Caudate nucleus (tissue), 63 donors: ENCODE measurements at places on chromosomes 7 and 10.

- DNase-seq, result no peak
Observed at GRCh38 chr7:128790315-128791041, 1.3 kb upstream of the CCDC136 start.

GRCh38 chr10:126060261-126060931 is 164.0 kb downstream of the FANK1 start:
- no peak for DNase-seq

GRCh38 chr10:131959841-131960240 is 21.9 kb downstream of the BNIP3 start:
- DNase-seq, result no peak

DNA sequence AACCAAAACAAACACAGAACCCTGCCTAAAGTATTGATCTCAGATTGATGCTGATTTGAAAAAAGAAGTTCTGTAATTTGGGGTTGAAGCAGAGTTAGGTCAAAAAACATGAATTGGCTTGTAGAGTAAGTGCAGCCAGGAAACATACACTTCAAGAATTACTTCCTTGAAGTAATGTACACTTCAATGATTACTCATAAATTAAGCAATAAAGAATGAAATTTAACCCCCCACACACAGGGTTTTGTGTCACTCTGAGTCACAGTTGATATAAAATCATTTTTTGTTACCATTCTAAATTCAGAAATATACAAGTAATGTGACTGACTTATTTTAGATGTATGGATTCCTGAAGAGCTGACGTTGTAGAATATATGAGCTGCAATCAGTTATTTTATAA is 622.2 kb downstream of the POM121L12 start:
- DNase-seq, result no peak

DNA sequence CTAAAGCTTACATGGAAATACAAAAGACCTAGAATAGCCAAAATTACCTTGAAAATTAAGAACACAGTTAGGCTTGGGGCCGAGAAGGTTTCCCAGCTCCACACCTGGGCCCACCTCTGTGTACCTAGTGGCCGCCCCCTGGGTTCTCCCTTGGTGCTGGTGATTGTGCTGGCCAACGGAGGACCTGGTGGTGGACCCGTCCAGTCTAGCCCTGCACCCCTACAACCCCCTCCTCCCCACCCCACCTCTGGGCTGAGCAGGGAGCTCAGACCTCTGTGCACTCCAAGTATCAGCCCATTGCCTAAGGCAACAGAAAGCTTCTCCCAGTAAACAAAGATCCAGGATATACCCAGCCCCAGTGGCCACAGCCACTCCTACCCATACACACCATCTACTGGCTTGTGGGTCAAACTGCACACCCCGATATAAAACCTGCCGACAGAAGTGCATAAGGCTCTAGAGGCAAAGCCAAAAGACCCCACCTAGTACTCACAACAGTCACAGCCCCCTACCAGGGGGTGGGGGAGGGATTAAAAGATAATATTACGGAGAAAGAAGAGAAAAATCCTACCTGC is 105.0 kb upstream of the DIP2C start:
- no peak for DNase-seq

GRCh38 chr10:58467931-58468635 is 44.6 kb upstream of the BICC1 start:
- no peak for DNase-seq

DNA sequence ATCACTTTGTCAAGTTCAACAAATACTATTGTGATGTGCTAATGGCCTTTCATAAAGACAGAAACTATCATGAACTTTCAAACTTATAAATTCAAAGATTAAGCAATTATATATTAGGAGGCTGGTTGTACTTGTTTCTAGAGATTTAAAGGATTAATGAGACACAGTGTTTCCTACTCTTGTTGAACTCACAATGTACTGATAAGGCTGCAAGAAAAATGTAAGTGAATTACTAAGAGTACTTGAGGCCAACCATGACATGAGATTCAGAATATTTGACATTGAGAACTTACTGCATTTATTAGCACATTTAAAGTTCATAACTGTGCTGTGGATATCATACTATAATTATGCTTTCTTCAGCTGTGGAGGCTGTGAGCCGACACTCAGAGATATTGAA is 1210.5 kb upstream of the SORCS1 start:
- DNase-seq, result no peak

DNA sequence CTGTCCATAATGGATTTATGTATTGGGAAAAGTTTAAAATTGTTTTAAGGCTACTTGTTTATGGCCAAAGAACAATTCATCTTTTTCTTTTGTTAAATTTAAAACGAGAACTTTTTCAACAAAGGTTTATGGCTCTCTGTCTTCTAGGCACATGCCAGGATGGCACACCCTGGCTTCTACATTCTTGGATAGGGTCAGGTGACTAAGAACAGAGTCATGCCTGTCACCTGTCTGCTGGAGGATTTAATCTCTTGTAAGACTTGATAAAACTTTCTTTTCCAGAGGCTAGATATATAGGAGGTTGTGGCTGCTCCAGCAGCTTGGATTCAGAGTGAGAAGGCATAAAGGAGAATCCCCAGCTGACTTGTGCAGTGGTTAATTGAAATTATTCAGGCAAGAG is 915.4 kb downstream of the GATA3 start:
- no peak for DNase-seq

GRCh38 chr7:11341285-11341944 is 367.7 kb downstream of the PHF14 start:
- no peak for DNase-seq

- no peak for DNase-seq
Observed at GRCh38 chr10:24355056-24355688, 146.2 kb downstream of the KIAA1217 start.

- DNase-seq, result no peak
Observed at GRCh38 chr7:135389971-135390370, 119.9 kb downstream of the CNOT4 start.

DNA sequence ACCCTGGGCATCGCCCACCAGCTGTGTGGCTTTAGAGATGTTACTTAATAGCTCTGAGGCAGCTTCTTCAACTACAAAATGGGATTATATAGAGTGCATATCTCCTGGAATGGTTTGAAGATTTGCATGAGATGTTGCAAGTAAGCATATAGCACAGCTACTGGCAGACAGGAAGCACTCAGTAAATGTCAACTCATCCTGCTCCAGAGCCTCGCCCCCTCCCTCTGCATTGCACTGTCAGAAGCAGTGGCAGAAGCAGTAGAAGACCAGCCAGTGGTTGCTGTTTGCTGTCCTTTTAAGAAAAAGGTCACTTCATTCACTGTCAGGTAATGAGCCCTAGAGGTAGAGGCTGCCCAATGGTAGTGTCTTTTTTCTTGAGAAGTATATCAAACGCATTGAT is 180.0 kb upstream of the GHITM start:
- no peak for DNase-seq

DNA sequence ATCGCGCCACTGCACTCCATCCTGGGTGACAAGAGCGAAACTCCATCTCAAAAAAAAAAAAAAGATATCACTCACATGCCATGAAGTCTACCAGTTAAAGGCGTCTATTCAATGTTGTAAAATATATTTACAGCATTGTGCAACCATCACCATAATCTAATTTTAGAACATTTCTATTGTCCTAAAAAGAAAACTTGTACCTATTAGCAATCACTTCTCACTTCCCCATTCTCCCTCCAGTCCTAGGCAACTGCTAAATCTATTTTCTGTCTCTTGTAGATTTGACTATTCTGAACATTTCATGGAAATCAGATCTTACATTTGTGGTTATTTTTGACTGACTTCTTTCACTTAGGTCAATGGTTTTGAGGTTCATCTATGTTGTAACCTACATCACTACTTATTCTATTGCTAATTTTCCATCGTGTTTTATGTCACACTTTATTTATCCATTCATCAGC is 25.2 kb upstream of the OTUD1 start:
- DNase-seq, result no peak

DNA sequence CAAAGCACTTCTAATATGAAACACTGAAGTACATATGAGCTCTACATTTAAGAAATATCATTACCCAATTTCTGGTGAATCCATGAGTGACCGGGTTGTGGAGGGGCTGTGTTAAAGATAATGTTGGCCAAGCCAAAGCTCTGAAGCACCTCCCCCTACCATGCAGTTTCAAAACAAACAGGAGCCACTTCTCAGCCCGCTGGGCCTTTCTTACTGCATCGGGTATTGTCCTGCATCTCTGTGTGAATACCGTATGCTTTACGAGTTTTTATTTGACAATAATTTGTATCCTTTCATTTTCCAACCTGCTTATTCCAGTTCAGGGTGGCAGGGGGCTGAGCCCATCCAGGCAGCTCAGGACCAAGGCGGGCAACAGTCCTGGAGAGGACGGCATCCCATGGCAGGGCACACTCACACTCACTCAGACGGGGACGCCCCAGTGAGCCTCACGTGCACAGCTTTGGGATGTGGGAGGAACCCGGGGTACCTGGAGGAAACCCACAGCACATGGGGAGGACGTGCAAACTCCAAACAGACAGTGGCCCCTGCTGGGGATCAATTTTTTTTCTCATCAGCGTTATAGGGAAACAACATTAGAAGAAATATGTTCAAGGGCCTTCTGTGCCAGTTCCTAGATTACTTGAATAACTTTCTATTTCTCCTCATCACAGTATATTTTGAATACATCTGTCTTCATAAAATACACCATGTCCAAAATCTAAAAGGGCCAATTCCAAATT is 1.9 kb downstream of the RNF32 start:
- DNase-seq, result no peak

DNA sequence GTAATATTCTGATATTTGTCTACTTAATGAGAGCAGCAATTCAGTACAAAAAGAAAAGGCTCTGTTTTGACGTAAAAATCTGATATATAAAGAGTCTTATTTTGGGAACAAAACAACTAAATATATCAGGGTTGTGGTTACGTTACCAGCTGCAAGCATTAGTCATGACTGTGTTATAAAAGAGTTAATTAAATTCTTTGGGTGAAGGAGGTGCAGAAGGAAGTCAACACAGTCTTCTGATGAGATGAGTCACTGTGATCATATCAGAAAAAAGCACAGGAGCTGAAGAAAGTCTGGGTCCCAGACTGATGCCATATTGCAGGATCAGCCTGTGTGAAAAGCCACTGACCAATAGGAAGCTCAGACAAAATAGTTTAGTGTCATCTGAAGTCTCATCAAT is 234.3 kb upstream of the TEX47 start:
- no peak for DNase-seq

- no peak for DNase-seq
Observed at GRCh38 chr10:28890121-28890950, 213.0 kb downstream of the BAMBI start.

- DNase-seq, result no peak
Observed at GRCh38 chr10:13163859-13164258, 2.5 kb downstream of the MCM10 start.

DNA sequence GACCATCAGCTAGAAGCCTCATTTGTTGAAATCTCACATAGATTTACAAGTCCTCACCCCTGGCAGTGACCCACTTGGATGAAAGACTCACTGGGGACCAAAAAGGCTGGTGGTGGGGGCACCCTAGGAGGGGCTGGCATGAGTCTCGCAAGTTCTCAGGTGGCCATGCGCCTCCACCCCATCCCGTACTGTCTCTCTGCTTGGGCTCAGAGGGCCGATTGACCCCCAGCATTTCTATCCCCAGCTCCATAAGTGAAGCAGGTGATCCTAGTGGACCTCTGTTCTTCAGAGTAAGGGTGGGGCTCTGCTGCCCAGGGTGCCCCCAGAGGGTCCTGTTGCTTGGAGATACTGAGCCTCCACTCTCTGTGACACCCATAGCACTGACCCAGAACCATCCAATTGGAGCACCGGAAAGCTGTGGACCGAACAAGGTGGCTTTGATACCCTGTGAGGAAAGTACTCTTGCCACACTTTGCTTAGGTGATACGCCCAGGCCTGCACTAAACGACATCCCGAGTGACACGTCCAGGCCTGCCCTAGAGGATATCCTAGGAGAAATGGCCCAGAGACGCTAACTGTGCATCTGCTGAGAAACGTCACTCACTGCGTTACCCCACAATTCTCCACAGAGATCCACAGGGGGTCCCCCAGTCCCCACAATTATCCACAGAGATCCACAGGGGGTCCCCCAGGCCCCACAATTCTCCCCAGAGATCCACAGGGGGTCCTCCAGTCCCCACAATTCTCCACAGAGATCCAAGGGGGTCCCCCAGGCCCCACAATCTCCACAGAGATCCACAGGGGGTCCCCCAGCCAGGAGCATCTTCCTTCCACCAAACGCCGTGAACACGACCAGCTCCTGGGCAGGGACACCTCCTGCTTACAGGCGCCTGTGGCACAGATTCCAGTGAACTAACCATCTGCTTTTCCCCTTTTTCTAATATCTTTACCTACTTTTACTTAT is 262.9 kb downstream of the PTPRN2 start:
- DNase-seq, result no peak

GRCh38 chr10:86367152-86367951 is 757 bp upstream of the GRID1 start:
- DNase-seq, result no peak

GRCh38 chr7:122166275-122166674 is 22.2 kb upstream of the AASS start:
- no peak for DNase-seq

DNA sequence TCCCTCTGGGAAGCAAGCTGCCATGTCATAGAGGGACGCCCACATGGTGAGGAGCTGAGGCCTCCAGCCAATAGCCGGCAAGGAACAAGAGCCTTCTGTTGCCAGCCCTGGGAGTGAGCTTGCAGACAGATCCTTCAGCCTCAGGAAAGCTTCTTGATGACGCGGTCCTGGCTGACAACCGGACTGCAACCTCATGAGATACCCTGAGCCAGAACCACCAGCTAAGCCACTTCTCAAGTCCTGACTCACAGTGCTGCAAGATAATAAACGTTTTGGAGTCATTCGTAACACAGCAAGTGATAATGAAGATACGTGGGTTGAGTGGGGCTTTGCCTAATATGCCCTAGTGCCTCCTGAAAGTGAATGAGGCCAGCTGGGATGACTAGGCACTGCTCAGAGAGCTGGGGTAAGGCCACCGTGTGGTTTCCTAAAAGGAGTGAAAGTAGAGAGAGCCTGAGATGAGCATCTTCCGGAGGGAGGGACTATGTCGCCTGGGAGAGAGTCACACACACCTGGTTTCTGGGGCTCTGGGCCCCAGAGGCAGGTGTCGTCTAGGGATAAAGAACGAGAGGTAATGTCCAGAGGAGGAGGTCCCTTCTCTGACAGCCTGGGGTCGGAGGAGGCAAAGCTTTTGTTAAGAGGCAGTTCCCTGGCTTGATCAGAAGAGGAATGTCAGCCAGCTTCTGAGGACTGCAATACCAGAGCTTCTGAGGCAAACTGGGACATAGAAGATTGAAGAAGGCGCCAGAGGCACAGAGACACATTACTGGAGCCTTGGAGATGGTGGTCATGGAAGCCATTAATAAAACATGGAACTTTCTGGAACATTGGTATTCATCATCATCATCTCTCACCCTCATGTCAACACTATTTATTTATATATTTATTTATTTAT is 53.6 kb downstream of the PYROXD2 start:
- peak; percentile 30 for DNase-seq

- no peak for DNase-seq
Observed at GRCh38 chr7:132991615-132992587, 90.0 kb downstream of the CHCHD3 start.

- peak; percentile 44 for DNase-seq
Observed at GRCh38 chr7:107045195-107045960, 873 bp downstream of the PRKAR2B start.

GRCh38 chr7:100949227-100949932 is at the start of gene MUC3A:
Gene MUC3A (plus strand): TSS chr7:100949534. CDS start chr7:100949625, 91 bp downstream.
- DNase-seq, result no peak

GRCh38 chr10:34107626-34108516 is 707.2 kb downstream of the PARD3 start:
- no peak for DNase-seq
